ENCODE measurements at places on chromosomes 13 and 19. TPM values are rescaled to one million over a fixed set of nuclear protein-coding genes. Genes with fewer than 3 reads are reported as not detected.

GRCh38 chr13:43368003-43368402, 344.6 kb downstream of the DNAJC15 start:
- no peak for DNase-seq

- DNase-seq: no peak
Observed at GRCh38 chr19:33293255-33294057, 8.9 kb downstream of the CEBPA start.

- DNase-seq: no peak
Observed at GRCh38 chr13:107574517-107575210, 640.7 kb downstream of the LIG4 start.

GRCh38 chr19:15123900-15124299, 16.7 kb downstream of the SYDE1 start:
- no peak for DNase-seq

GRCh38 chr19:28864024-28864503, 348.9 kb downstream of the UQCRFS1 start:
- DNase-seq: no peak

DNA sequence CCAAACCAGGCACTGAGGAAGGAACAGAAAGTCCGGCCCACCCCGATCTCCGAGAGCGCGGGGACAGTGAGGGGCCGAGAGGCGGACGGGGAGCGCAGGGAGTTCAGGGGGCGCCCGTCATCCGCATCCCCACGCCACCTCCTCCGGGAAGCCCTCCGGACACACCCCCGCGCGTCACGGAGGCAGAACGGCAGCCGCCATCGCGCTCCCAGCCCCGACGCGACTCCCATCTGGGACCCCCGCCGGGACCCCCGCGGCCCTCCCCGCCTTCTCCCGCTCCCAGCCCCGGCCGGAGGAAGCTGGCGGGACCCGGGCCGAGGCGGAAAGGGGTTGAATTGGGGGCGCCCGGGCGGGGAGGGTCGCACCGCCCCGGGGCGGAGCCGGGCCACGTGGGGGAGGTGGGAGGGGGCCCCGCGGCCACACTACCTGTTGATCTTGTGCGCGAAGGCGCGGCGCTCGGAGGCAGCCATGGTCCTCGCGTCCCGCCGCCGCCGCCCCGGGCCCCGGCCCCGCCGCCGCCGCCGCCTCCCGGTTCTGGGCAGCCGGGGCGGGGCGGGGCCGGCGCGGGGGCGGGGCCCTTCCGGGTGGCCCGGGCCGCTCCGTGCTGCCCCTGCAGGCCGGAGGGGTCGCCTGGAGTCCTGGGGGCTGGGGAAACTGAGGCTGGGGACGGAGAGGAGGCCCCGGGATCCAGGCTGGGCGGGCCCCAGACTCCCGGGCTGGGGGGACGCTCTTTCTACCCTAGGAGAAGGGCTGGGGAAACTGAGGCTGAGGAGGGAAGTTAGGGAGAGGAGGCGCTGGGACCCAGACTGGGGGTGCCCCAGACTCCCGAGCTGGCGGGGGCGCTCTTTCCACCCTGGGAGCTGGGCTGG, at the start of gene DOCK6:
TSS of gene DOCK6 (minus strand) at position 554 of the 869 bp plus-strand sequence. CDS start at position 470, 84 bp downstream.
- DNase-seq: peak; percentile 35

GRCh38 chr13:37529751-37530385, 68.7 kb downstream of the POSTN start:
- DNase-seq: no peak

DNA sequence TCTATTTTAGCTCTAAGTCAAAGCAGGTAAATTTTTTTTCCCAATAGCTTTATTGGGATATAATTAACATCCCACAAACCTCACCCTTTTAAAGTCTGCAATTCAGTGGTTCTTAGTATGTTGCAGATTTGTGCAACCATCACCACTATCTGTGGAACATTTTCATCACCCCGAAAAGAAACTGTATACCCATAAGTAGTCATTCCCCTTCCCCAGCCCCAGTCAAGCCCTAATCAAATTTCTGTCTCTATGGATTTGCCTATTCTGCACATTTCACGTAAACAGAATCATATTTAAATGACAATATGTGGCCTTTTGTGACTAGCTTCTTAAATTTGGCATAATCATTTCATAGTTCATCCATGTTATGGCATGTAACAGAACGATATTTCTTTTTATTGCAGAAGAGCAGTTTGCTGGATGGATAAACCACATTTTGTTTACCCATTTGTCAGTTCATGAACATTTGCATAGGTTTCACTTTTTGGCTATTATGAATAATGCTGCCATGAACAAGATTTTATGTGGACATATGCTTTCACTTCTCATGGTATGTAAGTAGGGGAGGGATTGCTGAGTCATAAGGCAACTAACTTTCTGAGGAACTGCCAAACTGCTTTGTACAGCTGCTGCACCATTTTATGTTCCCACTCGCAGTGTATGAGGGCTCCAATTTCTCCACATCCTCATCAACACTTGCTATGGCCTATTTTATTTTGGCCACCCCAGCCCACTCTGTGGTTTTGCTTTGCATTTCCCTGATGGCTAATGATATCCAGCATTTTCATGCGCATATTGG, 10.9 kb downstream of the SLC46A3 start:
- peak; percentile 59 for DNase-seq

GRCh38 chr19:37778613-37779126, 716 bp downstream of the ZNF573 start:
- DNase-seq: no peak

The FEM1A gene
- 18.7 TPM for total RNA-seq

DNA sequence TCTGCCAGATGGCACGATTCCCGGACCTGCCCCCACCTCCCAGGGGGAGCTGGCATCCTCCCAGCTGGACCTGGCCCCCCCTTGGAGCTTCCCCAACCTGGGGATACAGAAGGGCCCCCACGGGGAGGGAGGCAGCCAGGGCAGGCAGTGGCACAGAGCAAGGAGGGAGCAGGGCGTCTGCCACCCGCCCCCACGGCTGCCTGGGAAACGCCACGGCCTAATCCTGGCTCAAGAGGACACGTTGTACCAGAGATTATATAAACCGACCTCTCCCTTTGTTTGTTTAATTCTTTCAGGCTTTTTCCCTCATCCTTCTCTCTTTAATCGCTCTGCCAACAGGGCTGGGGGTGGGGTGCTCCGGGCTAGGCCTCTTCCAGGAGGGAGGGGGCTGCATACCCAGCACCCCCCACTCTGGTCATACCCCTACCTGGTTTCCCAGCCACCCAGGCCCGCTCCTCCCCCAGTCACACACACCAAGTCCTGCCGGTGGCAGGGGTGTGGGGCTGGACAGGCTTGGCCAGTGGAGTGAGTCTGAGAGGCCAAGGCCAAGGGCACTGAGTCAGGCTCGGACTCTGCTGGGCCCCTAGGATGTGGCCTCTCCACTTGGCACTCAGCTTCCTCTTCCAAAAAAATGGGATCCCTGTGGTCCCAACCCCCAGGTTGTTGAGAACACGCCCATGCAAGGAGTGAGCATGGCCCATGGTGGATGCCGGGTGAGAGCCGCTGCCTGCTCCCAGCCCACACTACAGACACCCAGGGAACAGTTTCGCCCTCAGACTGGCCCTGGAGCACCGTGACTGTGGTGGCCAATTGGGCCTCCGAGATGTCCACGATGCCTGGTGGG, 29.5 kb upstream of the NFIC start:
- DNase-seq: no peak

- no peak for DNase-seq
Observed at GRCh38 chr13:39967199-39967959, 311.9 kb downstream of the COG6 start.

DNA sequence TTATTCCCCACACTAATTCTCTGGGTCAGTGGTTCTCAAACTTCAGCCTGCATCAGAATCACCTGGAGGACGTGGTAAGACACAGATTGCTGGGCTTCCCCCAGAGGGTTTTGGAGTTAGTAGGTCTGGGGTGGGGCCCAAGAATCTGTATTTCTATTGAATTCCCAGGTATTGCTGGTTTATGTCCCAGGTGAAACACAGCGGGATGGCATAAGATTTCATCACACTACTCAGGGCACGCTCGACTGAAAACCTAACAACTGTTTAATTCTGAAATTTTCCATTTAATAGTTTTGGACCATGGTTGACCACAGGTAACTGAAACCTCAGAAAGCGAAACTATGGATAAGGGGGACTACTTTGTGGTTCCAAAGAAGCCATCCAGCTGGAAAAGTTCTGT, 6.5 kb downstream of the MLNR start:
- no peak for DNase-seq

GRCh38 chr19:2252055-2252796, 3.1 kb downstream of the AMH start:
- DNase-seq: peak; percentile 64

DNA sequence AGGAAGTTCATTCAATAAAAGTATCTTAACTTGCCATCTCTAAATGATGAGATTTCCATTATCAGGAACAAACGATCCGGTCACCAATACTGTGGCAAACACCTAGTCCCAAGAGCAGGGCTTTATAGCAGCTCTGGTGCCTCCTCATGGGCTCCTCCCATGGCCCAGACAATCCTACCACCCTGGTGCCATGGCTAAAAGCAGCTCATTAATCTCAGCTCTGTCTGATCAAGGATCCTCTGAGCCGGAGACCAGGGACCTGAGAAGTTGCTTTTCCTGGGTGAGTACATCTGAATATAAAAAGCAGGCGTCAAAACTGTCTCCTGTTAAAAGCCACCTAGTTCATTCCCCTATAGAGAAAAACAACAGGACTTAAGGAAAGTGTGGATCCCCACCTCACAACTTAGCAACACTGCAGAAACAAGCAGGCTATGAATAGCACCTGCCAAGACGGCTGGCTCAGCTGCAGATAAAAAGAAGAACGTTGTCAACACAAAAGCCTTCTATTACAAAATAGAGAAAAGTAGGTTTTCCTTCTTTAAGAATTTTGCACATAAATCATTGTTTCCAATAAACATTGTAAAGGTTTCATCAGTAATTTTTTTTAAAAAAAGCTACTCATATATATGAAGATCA, 30.3 kb downstream of the TSHZ3 start:
- no peak for DNase-seq

The TMEM150B gene
- not detected for total RNA-seq

The NECTIN2 gene
- not detected for total RNA-seq

DNA sequence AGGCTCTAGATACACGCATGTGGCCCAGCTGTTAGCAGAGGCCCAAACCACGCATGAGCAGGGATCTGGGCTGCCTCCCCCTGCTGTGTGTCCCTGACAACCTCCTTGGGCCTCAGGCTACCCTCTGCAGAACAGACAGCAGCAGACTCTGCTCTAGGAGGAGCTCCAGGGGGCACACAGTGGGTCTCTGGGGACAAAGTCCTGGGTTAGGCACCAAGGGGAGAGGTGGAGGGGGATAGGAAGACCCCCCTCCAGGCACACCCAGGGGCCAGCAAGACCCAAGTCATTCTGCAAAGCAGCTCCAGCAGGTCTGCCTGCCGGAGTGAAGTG, 8.0 kb downstream of the TINCR start:
- DNase-seq: no peak

The TMEM145 gene
- total RNA-seq: not detected

DNA sequence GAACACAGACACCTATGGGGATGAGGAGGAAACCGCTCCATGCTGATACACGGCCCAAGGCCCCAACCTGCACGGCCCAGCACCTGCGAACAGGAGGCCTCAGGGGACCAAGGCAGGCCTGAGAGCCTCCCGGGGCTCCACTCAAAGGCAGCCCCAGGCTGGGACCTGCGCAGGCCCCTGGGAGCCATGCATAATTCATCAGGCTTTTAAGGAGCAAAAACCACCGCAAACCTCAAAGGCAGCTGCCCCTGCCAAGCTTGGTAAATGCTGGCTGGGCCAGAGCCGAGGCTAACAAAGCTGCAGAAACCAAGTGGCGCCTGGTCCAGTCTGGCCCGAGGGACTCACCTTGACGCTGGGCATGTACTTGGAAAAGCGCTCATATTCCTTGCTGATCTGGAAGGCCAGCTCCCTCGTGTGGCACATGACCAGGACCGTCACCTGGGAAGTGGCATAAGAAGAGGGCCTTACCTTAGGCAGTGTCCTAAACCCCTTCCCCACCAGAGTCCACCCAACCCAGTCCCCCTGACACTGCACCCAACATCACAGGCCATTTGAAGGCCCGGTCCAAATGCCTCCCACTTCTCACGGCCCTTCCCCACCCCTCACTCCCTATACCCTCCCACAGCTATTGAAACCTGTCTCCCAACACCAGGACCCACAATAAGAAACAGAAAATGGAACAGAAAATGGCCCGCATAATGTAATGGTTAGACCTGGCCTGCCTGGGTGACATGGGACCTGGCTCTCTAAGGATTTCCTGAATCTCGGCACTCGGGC, 7.8 kb downstream of the DDX39A start:
- peak; percentile 39 for DNase-seq

- DNase-seq: no peak
Observed at GRCh38 chr19:16204005-16204294, 6.2 kb downstream of the AP1M1 start.

DNA sequence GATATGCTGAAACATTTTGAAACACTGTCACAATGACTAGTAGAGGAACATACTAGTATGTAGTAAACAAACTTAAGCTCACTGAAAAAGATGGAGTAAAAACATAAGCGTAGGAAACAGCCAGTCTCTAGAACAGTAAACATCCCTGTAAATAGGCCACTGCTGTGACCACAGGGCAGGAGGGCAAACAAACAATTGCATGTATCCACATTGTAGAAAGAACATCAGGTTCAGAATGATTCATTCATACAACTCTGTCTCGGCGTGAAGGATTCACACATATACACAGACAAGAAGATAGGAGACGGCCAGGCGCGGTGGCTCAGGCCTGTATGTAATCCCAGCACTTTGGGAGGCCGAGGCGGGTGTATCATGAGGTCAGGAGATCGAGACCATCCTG, 390.1 kb downstream of the IRS2 start:
- DNase-seq: no peak

GRCh38 chr19:55077106-55077505, 1.4 kb downstream of the EPS8L1 start:
- DNase-seq: no peak

DNA sequence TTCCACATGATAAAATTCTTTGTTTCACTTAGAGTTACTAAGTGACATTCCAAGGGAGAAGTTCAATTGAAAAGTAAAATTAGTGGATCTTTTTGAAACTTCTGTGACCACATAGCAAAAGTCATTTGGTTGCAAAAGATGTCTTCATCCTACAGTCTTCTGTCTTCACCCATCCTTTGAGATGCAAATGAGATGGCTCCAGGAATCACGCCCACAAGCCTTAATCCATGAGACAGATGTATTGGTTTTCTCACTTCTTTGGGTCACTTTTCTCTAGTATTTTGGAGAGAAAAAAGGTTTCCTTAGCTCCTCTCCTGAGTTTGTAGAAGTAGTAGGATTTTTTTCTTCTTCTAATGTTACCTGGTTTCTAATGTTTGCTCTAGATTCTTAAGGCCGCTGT, 259.5 kb upstream of the SLC10A2 start:
- no peak for DNase-seq

The MCF2L gene
- 7.7 TPM for total RNA-seq

GRCh38 chr19:7250951-7251350, 43.3 kb downstream of the INSR start:
- no peak for DNase-seq

The NLRP9 gene
- not detected for total RNA-seq

GRCh38 chr19:7418596-7418995, 69.9 kb downstream of the ARHGEF18 start:
- no peak for DNase-seq

All from B cell (primary cell).